Femur (tissue), 1 donor: ENCODE measurements at places on chromosomes 7 and 10.

DNA sequence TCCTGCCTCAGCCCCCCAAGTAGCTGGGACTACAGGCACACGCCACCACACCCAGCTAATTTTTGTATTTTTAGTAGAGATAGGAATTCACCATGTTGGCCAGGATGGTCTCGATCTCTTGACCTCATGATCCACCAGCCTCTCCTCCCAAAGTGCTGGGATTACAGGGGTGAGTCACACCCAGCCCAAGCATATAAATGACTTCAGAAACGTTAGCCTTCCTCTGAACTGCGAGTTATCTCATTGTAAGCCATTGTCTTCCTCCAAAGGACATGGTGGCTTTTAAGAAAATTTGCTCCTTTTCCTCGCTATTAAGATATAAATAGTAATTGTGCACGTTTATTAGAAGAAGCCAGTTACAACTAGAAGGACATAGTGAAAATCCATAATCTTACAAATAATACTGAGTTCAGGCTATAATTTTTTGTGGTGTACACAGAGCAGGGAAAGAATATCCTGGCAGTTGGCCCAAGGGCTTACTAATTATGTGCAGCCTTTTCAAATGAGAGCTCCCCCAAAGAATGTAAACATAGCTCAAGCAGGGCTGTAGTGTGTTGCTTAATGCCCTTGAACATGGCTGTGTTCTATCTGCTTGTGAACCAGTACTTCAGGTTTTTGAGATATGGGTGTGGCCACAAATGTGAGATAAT, 495.8 kb downstream of the PARD3 start:
- no peak for DNase-seq

DNA sequence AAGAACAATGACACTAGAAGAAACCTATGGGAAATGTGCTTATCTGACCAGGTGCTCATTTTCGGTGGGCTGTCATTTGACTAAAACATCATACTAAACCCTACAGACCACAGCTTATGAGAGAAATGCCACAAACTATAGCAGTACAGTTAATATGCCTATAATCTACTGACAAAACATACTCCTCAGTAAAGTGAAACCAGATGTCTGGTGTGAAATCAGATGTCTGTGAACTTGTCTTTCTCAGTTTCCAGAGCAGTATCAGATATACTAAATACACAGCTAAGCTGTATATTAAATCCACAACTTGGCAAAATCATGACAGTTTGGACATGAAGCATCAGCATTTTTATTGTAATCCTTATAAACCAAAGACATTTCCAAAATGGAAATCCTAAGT, 3.3 kb downstream of the IMMP2L start:
- no peak for DNase-seq

- no peak for DNase-seq
These were observed 69.8 kb downstream of the MAD1L1 start for GRCh38 chr7:2162959-2163358.

DNA sequence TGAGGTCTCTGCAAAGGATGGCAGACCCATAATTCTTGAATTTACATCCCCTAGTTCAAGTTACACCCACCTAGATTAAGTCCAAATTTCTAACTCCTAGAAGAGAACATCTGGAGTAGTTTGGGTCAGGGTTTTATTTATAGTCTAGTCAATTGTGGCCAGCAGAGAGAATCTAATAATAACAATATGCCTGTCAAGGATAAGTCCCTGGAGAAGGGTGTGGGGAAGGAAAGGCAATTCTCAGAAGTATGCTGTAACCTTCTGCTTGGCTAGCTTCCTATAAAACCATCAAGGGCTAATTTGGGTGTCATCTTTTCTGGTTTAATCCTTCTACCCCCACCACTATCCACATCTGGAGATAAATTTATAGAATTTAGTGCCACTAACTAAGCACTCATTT, 52.8 kb upstream of the SEMA3E start:
- DNase-seq = no peak

DNA sequence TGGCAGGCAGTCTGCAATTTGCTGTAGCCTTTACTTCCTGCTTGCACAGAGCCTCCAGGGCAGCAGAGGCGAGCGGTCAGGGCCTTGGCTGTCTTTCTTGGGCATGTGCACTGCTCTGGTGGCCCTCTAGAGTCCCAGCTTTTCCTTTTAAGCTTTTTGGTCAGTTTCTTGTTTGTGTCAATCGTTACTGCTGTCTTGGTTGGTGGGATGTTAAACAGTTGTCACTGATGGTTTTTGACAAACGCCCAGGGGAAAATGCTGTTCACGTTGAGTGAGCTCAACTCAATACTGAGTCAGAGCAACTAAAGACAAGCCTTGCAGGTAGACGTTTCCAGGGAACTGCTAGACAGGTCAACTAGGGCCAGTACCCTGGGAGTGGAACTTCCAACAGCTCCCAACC, 14.0 kb downstream of the PRKRIP1 start:
- DNase-seq = no peak

GRCh38 chr7:117251687-117252086, 71.2 kb downstream of the WNT2 start:
- no peak for DNase-seq

DNA sequence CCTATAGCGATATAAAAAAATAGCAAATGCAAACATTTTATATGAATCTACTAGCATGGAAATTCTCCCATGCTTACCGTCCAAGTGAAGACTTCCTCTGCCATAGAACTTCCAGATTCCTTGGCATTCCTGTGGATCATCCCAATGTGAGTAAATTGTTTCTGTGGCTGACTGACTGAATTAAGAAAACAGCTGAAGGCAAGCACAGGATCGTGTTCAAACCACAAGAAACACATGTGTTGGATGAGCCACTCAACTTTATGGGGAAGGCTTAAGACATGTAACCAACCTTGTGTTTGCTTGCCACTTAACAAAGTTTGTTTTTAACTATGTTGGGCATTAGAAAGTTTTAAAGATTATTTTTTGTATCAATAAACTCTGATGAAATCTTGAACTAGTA, 2.6 kb upstream of the MYPN start:
- DNase-seq = peak; percentile 25
